ENCODE measurements at places on chromosomes 5 and 9. TPM values are rescaled to one million over a fixed set of nuclear protein-coding genes. Genes with fewer than 3 reads are reported as not detected.

GRCh38 chr9:114409103-114409780 is 21.5 kb upstream of the AKNA start:
- H3K4me1 ChIP-seq, result peaks cover 2% of the 10 kb centered on the region
- no peak overlapping the region for H3K27ac ChIP-seq
- no peaks in the 10 kb centered on the region for H3K36me3 ChIP-seq
- no peak for DNase-seq

DNA sequence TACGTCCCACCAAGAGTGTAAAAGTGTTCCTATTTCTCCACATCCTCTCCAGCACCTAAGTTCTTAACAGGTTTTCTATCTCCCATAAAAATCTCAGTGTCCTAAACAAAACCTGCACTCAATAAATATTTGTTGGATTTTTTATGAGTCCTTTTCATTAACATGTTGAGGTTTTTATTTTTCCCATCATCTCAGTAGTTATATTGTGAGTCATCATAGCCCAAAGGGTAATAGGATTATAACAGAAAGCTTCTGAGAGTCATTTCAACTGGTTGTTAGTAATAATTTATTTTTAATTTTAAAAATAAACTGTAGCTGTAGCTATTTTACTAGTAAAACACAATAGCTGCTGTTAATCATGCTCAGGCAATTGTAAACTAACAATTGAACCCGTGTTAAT is 331.6 kb upstream of the SLC30A5 start:
- no peaks in the 10 kb centered on the region for H3K27me3 ChIP-seq
- no peak for DNase-seq
- H3K27ac ChIP-seq, result no peak overlapping the region
- no peaks in the 10 kb centered on the region for H3K4me1 ChIP-seq
- no peak overlapping the region for H3K4me3 ChIP-seq

GRCh38 chr9:79644048-79644447 is 72.3 kb downstream of the TLE4 start:
- H3K4me3 ChIP-seq, result no peak overlapping the region
- H3K27me3 ChIP-seq, result no peaks in the 10 kb centered on the region
- no peak overlapping the region for H3K27ac ChIP-seq
- H3K4me1 ChIP-seq, result peaks cover 24% of the 10 kb centered on the region
- DNase-seq, result no peak

DNA sequence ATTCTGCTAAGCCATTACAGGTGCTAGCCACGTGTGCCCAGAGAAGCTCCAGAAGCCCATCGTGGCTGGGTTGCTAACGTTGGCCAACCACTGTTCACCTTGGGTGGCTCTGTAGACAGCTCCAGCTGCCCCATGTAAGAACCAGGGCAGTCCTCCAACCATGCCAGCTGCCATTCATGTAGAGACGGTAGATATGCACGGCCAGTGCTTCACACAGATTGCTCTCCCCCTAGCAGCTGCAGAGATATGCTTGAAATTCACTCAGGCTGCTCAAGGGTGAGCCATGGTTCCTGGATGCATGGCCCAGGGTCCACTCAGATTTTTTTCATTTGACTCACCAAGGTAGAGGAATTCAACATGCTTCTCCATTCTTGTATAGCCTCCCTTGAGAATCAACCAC is 31.0 kb downstream of the GADD45G start:
- H3K36me3 ChIP-seq, result no peaks in the 10 kb centered on the region
- DNase-seq, result no peak
- H3K27ac ChIP-seq, result no peak overlapping the region
- H3K27me3 ChIP-seq, result no peaks in the 10 kb centered on the region
- H3K4me1 ChIP-seq, result no peaks in the 10 kb centered on the region

The LYSMD3 gene
- total RNA-seq, result 14.8 TPM

DNA sequence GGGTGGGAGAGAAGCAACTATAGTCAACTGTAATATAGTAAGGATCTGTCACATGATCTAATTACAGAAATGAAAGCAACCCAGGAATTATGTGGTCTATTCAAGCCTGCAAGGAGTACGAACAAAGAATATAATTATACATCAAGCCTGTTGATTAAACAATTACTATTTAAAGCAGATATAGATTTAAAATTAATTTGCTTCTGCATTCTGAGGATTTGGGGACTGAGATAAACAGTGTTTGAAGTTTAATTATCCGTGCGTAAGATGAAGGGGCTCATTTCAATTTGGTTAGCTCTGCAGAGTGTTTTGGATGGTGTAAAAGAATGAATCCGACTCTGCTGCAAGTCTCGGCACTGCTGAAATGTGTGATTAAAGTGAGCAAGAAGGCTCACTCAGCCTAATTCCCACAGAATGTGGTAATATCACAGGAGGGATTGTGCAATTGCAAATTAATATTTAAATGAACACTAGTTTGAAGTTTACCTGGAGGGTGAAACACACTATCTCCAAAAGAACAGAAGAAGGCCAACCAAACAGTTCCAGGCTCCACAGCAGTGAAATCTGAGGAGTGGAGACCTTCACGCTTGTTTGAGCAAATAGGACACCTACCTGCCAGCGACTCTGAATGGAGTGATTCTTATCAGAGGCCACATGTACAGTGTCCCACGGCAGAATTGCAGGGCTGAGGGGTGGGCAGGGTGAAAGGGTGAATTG is 420.6 kb upstream of the SLC30A5 start:
- H3K4me3 ChIP-seq, result no peak overlapping the region
- H3K36me3 ChIP-seq, result no peaks in the 10 kb centered on the region
- H3K27ac ChIP-seq, result no peak overlapping the region
- peaks cover 7% of the 10 kb centered on the region for H3K4me1 ChIP-seq

DNA sequence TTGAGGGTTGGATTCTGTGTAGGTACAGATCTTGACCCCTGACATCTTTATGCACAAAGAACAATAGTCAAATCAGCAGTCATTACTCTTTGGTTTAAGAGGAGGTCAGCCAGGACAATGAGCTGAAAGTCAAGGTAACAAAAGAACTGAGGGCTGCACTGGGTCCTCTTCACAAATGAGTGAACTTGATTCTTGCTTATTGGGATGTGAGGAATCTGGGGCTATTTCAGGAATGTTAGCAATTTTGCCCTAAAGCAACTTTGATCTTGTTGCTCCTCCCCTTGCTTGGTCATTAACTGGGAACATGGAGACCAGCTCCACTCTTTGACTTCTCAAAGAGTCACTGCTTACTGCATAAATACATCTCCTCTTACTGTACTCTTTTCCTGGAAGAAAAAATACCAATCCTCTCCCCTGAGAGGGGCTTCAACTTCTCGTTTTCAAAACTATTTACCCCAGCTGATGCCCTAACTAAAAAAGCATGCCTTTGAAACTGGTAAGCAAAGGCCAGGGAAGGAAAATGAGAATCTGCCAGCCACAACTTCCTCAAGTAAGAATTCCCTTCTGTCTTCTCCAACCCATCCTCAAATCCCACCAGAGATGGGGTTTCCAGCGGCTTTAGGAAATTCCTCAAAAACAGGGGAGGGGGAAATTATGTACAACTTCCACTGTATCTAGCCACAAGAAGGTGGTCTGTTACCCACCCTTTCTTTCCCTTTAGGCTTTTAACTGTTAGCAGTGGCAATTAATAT is 368.3 kb downstream of the ENC1 start:
- no peak overlapping the region for H3K27ac ChIP-seq
- H3K4me1 ChIP-seq, result no peaks in the 10 kb centered on the region
- DNase-seq, result no peak
- peaks cover 4% of the 10 kb centered on the region for H3K27me3 ChIP-seq

The CSF2 gene
- 103 TPM for total RNA-seq

GRCh38 chr5:181039471-181039870 is 595 bp upstream of the BTNL9 start:
- no peak overlapping the region for H3K27ac ChIP-seq
- H3K4me3 ChIP-seq, result no peak overlapping the region
- DNase-seq, result no peak
- H3K27me3 ChIP-seq, result peaks cover 30% of the 10 kb centered on the region
- no peaks in the 10 kb centered on the region for H3K36me3 ChIP-seq
- no peaks in the 10 kb centered on the region for H3K4me1 ChIP-seq

DNA sequence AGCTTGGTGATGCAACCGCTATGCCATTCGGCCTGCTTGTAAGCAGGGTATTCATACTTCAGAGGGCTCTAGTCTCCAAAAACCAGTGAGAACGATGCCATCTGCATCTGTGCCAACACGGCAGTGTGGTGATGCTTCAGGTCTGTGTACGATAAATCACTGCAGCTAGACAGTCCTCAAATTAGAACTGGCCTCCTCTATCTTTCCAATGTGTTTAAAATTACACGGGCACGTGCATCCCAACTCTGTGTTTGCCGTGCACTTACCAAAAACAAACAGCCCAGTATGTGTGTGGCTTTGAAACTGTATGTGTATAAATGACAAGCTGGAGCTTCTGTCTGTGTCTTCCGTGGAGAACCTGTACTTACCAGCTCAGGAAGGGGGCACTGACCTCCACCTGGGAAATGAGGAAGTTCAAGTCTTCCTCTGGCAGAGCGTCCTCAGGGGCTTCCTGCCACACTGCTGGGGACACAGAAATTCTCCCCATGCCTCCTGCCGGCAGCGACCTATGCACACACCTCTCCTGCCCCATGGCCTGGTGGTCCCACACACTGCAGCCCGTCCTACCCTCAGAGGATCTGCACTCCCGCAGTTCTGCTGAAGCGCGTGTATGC is 12.3 kb downstream of the MED10 start:
- no peaks in the 10 kb centered on the region for H3K27me3 ChIP-seq
- H3K27ac ChIP-seq, result no peak overlapping the region
- DNase-seq, result no peak

DNA sequence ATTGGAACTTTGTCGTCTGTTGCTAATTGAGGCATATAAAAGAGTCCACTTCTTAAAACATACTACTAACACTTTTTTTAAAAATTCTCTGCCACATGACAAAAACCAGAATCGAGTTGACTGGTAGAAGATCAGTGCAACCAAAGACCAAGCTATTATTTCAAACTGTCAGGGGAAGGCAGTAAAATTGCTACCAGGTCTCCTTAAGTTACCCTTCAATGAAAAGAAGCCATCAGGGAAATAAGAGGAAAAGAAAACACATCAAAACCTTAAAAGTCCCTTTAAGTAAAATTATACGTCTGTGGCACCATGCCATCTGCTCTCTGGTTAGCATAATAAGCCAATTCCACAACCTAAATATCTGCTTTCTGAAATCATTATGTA is 9.6 kb downstream of the ZNF608 start:
- peaks cover 54% of the 10 kb centered on the region for H3K27me3 ChIP-seq
- DNase-seq, result no peak
- H3K4me3 ChIP-seq, result no peak overlapping the region
- no peaks in the 10 kb centered on the region for H3K36me3 ChIP-seq
- no peak overlapping the region for H3K27ac ChIP-seq
- H3K4me1 ChIP-seq, result no peaks in the 10 kb centered on the region

DNA sequence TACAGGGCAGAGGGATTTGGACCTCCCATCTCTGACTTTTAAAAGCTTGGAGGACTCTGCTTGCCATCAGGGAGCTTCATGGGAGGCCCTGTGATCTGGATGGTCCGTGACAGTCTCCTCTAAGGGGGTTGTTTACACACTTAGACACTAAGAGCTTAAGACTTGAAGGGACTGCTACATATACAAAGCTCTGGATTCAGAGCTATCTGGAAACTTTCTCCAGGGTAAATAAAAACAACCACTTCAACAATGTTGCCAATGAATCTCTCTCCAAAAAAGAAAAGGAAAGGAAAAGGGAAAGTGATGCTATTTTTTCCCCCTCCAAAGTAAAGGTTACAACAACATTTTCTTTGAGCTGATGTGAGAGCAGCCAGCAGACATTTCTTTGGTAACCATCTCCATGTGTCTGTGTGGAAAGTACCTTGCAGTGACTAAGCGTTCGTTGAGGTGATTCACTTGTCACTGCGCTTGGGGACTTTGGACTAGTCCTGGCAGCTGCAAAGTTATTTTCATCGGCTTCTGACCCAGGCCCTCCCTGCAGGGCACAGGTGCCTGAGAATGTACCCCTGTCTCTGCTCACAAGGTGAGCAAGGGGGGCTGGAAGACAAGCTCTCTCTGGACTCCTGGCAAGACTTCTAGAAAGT is 262.1 kb upstream of the KLF4 start:
- H3K4me3 ChIP-seq, result no peak overlapping the region
- no peaks in the 10 kb centered on the region for H3K36me3 ChIP-seq
- H3K27me3 ChIP-seq, result peaks cover 3% of the 10 kb centered on the region
- no peak overlapping the region for H3K27ac ChIP-seq

The BASP1 gene
- total RNA-seq, result 0.85 TPM

- no peak for DNase-seq
- no peak overlapping the region for H3K4me3 ChIP-seq
- peaks cover 45% of the 10 kb centered on the region for H3K27me3 ChIP-seq
- H3K36me3 ChIP-seq, result no peaks in the 10 kb centered on the region
- H3K4me1 ChIP-seq, result no peaks in the 10 kb centered on the region
- H3K27ac ChIP-seq, result no peak overlapping the region
These were observed 126.7 kb downstream of the FOXD1 start for GRCh38 chr5:73321757-73322436.

- H3K27me3 ChIP-seq, result no peaks in the 10 kb centered on the region
- DNase-seq, result no peak
- H3K4me1 ChIP-seq, result peaks cover 15% of the 10 kb centered on the region
- H3K27ac ChIP-seq, result no peak overlapping the region
These were observed 4.7 kb downstream of the URM1 start for GRCh38 chr9:128375865-128376264.

All from activated naive CD8-positive, alpha-beta T cell treated with anti-CD3 and anti-CD28 coated beads for 36 hours (primary cell).